Endothelial cell (in vitro differentiated cells): ENCODE measurements at places on chromosomes 3 and 15. TPM values are rescaled to one million over a fixed set of nuclear protein-coding genes. Genes with fewer than 3 reads are reported as not detected.

GRCh38 chr3:153970741-153971347 is 150.3 kb upstream of the ARHGEF26 start:
- no peak for DNase-seq

GRCh38 chr3:175272392-175272791 is 413.3 kb downstream of the NAALADL2 start:
- DNase-seq = no peak

Gene NKIRAS1
- 4.3 TPM for total RNA-seq

DNA sequence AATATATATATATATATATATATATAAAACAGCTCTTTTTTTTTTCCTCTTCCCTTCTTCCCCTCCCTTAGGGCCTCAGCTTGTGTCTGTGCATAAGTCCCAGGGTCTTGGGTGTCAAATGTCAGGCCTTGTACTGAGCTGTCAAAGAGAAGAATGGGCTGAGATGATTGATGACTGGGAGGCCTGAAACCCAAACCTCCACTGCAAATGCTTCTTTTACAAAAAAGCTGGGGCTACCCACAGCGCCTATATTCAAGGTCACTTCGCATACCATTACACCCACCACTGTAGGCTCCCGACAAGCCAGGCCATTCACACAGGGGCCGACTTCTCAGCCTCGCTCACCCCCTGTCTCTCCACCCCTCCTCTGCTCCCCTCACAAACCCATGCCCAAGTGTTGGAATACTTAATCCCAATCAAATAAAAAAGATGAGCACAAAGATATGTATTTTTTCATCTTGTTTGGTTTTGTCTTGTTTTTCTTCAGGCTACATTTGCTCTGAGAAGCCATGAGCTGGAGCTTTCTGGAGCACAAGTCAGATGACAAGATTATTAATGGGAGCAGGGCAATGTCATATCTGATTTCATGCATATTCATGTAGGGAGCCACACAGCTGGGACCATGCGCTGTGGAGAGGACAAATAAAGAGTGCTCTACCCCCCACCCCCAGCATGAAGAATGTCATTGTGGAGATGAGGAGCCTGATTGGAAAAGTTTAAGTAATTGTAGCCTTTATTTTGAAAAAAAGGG is 614.4 kb upstream of the NR2F2 start:
- DNase-seq = no peak

Gene CA12
- 0.44 TPM for total RNA-seq

DNA sequence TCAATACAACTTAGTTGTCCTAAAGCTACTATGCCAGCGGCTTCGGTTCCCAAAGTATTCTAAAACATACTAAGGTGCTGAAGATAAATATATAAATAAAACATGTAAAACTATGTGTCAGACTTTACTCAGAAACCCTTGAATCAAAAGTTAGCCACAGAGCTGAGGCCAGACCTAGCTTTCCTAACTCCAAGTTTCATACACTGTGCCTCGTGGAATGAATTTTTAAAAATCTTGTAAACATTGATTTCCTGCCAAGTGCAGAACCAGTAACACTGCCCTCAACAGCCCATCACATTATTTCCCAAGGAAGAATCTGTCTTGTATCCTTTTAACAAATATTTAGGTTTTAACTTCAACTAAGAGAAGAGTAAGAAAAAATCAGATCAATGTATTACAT is 36.4 kb downstream of the TAMM41 start:
- DNase-seq = no peak

GRCh38 chr15:29143909-29144635 is 125.5 kb downstream of the NSMCE3 start:
- DNase-seq = no peak

Gene DNAH12
- total RNA-seq = 0.85 TPM

DNA sequence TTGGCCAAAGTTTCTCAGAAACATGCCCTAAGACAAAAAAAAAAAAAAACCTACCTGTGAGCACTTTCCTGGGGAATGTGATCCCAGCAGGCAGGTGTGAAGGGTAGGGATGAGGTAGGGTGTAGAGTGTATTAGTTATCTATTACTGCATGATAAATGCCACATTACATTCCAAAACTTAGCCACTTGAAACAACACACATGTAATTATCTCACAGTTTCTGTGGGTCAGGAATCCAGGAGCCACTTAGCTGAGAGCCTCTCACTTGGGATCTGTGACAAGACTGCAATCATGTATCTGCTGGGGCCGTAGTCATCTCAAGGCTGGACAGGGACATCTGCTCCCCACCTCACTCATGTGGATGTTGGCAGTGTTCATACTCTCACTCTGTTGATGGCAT is 18.9 kb upstream of the FBN1 start:
- no peak for DNase-seq

DNA sequence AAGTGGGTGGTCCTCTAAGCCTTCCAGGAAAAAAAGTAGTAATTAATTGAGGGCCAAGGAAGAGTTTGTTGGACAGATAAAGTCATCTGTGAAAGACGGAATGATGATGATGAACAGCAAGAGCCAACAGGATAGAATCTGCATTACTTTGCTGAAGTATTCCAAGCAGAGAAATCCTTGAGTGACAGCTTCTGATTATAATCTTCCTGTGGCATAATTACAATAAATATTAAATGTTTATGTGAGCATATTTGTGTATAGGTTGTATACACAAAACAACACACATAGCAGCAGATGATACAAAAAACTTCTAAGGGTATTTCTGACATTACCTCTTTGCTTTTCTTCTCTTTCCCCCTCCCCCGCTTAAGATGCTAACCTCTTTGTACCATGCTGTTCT is 147.6 kb downstream of the SPATA16 start:
- DNase-seq = no peak

Gene DPH3
- 33.3 TPM for total RNA-seq

Gene ZNF717
- total RNA-seq = 5.3 TPM

Gene AADACL2
- not detected for total RNA-seq

DNA sequence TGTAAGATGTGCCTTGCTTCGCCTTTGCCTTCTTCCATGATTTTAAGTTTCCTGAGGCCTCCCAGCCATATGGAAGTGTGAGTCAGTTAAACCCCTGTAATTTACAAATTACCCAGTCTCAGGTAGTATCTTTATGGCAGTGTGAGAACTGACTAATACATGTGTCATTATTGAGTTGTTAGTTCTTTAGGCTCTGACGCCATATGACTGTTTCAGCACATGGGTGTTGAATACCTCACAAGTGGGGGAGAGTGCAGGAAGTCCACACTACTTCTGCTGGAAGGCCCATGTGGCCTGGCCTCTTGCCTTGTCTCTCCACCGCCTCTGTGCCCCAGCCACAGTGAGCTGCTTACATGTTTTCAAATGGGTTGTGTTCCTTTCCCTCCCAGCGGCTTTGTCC is 28.5 kb downstream of the MFSD1 start:
- no peak for DNase-seq

DNA sequence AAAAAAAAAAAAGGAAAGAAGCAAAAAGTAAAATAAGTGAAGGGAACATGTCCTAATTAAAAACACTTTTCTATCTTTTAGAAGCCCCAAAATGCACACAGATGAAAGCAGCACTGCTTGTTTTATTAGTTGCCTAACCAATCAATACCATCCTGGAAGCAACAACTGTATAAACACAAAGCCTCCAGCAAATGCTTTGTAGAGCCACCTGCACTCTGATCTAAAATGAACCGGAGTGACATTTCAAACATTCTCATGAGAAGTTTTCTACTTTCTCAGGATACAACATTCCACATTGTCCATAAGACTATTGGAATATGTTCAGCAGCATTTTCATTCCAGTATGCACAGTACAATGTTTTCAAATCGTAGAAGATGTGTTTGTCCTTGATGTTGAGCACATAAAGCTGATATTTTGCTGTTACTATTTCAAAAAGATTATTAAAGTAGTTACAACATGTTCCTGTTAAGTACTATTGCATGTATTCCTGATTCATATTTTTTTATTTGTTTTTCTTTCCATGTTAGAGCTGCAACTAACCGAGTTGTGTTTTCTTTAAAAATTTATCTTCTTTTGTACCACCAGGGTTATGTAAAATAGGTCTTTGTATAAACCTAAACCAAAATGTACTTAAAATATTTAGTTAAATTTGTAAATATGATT is 50.3 kb upstream of the PLSCR5 start:
- no peak for DNase-seq

Gene SSUH2
- total RNA-seq = 0.21 TPM

GRCh38 chr15:58484791-58485600 is 53.2 kb downstream of the LIPC start:
- no peak for DNase-seq

- DNase-seq = no peak
Measured at GRCh38 chr15:62359416-62359815, 194.3 kb upstream of the C2CD4B start.

GRCh38 chr3:146106986-146107385 is 54.0 kb downstream of the PLOD2 start:
- DNase-seq = no peak

- no peak for DNase-seq
Measured at GRCh38 chr15:93246266-93247242, 157.5 kb upstream of the RGMA start.

DNA sequence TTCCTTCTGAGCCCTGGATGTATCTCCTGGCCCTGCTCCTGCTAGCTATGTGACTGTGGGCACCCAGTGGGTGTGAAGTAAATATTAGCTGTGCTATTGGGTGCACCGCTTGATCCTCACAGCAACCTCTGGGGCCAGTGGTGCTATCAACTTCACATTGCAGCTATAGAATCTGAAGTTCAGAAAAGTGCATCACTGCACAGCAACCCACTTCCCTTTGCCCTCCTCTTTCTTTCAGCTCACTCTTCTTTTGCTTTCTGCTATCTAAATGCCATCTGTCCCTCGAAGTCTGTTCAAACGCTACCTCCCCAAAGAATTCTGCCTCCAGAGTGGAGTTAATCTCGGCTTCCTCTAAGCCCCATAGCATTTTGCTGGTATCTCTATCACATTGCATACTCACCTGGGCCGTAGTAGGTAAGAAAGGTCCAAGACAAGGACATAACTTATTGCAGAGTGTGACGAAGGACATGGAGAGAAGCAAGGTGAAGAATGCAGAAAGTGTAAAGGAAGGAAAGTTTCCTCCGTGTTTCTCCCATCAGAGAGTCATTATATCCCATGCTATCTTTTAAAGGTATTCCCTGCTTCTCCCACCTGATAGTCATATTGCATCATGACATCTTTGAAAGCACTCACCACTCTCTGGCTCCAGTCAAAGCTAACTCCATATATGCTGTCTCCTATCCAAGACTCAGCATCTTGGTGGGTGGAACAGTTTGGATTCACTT is 57.1 kb upstream of the BCL6 start:
- no peak for DNase-seq

- no peak for DNase-seq
Measured at GRCh38 chr3:64120876-64121275, 97.6 kb upstream of the PSMD6 start.
